ENCODE measurements at places on chromosomes 7 and 10.
A peak's percentile ranks its signal among the peaks of the same experiment; 100 is the strongest.

DNA sequence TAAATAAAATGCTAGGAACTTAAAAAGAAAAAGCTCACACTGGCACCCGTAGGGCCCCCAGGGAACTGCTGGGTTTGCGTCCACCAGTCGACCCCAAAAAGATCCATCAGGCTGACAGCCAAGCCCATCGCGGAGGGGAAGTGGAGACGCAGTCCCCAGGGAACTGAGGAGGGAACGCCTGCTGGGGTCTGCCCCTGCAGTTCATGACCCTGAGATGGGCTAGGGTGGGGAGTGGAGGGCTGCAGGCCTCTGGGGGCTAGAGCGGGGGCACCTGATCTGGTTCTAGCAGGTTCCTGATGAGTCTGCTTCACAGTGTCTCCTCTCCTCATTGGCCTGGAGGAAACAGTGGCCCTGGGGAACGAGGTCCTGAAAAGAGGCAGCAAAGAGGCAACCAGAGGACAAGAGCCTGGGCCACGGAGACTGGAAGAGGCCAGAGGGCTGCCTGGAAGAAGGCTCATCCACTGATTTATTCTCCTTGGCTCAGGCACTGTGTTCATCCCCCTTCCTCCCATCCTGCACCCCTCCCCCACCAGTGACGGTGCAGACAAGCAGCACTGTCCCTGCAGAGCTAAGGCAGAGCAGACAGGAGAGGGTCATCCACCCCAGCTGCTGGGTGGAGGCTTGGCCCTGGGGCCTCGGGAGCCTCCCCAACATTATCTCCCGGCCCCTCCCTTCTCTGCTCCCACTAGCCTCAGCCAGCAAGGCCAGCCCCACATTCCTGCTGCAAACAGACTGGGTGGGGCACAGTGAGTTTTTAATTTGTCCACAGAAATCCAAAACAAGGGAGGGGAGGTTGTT is 24.7 kb upstream of the HSPA12A start:
- no peak for DNase-seq

GRCh38 chr7:47786557-47787248 is 161.6 kb downstream of the PKD1L1 start:
- DNase-seq: no peak

GRCh38 chr7:101506531-101506930 is 122.6 kb downstream of the MYL10 start:
- no peak for DNase-seq

GRCh38 chr7:117858712-117859111 is 14.5 kb downstream of the CTTNBP2 start:
- no peak for DNase-seq

- DNase-seq: no peak
Measured at GRCh38 chr7:46152696-46153095, 231.6 kb upstream of the IGFBP3 start.

DNA sequence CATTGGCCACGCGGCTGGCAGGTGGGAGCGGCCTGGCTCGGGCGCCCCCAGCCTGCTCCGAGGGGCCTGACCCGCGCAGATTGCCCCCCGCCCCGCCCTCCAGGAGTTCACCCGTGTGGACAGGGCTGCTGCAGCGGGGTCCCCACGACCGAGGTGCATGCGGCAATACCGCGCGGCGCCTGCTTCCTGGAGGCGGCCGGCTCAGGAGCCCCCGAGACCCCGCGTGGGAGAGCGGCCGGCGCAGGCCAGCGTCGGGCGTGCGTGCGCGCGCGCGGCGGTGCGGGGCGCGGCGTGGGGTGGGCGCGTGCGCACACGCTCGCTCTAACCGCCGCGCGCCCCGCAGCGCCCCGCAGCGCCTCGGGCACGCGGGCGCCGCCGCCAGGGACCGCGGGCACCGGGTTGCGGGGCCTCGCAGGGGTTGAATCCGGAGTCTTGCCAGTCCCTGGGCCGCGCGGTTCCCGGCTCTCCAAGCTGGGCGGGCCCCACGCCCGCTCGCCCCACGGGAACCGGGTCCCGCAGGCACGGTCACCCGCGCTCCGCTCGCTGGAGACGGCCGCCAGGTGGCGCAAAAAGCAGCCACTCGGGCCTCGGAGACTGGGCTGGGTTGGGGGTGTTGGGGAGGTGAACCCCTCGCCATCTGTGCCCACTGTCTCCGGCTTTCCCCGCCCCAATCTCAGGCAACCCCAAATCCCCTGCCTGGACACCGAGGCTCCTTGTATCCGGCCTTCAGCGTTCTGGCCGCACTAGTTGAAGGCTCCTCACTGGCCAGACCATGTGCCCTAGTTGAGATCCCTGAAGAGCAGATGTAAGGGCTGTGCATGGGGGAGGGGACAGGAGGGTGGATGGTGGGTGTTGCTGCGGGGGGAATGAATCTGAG is 1.3 kb upstream of the ACHE start:
- DNase-seq: no peak

DNA sequence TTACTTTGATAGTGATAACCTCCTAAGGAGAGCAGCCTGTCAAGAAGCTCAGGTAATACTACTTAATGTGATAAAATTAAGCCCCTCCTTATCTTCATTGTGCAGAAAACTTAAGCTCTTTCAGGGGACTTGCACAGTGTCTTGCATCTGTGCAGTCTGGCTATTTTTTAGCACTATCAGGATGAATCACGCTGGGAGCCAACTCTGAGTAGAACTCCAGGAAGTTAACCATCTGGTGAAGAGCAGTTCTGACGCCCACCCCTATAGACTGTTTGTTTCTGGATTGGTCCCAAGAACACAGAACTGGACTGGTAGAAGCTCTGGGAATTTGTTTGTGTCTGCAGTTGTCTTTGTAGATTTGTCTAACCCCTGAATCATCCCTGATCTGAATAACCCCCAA is 41.9 kb downstream of the AGK start:
- DNase-seq: no peak

- no peak for DNase-seq
Measured at GRCh38 chr10:35435824-35436223, 99.5 kb downstream of the CCNY start.

DNA sequence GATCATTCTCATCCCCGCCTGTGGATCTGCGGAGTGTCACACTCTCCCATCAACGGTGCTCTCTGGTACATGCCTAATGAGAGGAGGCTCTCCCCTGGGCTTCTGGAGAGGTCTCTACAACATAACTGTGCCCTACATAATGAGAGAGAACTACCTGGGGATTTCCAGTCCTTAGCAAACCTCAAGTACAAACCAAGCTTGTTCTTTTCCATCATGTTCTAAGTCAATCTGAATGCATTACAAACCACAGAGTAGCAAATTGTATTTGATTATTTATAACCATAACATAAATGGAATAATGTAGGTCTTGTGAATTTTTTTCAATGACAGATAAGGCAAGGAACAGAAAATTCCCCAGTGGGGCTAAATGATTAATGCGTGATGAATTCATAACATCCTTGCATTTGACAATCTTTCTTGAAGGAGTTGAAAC is 412.4 kb upstream of the NRP1 start:
- no peak for DNase-seq

DNA sequence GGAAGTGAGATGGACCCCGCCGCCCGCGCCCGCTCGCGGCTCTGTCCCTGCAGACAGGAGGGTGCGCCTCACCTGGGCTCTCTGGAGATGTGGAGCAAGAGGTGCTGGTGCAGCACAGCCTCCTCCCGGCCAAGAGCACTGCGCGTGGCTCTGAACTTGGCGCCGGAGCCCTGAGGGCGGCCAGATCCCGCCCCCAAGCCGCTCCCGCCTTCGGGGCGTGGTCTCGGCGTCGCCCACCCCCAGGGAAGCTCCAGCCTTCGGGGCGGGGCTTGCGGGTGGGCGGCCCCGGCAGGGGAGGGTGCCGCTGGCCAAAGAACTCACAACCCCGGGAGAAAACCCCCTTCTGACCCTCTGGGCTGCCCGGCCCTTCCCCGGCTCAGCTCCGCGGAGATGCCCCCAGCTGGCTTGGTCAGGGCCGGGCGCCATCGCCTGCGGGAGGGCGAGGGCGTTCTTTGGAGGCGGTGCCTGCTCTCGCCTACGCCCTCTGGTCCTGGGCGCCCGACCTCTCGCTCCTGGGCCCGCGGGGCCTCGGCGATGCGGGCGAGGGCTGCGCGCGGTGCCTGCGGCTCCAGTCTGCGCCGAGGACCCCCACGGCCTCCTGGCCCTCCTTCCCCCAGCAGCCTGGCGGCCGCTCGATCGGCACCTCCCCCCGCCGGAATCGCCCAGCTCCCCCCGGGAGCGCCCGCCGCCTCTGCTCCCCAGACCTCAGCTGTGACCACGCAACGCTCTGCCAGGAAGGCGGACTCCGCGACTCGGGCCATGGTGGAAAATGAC is at the start of gene ZNF488:
Gene ZNF488, minus strand, starts transcription at position 146 of the 774 bp plus-strand sequence. CDS start 15,464 bp downstream, outside the sequence.
- DNase-seq: peak; percentile 74
